ENCODE measurements at places on chromosomes 7 and 10.

DNA sequence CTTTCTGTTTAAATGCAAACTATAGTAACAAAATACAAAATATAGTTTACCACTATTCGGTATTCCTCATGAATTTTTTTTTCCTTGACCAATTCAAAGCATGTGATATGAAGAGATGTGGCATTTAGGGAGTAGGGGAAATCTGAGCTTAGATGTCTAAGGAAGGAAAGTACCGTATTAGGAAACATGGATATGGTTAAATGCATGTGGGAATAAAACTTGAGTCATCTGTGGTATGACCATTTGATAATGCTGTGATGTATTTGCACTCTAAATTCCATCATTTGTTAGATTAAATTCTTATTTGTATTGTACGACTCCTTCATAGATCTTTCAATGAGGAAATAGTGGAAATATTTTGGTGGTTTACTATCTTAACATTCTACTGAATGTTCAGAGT, 19.7 kb downstream of the AHR start:
- no peak for DNase-seq

DNA sequence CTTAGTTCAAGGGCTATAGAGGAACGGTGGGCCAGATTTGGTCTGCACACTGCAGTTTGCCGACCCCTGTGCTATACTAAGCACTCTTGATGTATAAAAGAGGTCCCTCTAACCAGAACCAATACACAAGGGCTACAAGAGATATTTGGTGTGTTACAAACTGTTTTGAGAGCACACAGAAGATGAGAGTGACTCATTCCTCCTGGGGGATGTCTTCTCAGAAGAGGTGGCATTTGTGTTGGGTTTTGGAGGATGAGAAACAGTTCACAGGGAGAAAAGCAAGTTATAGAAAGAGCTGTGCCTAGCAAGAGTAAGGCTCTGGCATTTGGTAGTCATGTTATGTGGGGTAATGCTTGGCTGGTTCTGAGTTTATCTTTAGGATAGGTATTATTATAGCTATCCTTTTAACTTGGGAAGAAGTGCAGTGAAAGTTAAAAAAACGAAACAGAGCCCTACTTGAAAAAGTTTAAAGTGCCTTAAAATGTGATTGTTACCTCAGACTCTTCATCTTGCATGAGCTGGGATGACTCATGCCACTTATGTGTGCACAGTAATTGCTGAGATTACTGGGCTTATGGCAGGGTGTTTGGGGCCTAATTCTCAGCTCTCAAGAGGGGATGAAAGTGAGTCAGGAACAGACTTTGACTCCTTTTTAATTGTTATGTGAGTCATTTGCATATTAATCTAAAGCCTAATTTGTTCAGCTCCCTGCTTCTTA, 160.4 kb downstream of the KIF20B start:
- no peak for DNase-seq

GRCh38 chr7:2758673-2759616, 70.9 kb downstream of the AMZ1 start:
- DNase-seq, result no peak

DNA sequence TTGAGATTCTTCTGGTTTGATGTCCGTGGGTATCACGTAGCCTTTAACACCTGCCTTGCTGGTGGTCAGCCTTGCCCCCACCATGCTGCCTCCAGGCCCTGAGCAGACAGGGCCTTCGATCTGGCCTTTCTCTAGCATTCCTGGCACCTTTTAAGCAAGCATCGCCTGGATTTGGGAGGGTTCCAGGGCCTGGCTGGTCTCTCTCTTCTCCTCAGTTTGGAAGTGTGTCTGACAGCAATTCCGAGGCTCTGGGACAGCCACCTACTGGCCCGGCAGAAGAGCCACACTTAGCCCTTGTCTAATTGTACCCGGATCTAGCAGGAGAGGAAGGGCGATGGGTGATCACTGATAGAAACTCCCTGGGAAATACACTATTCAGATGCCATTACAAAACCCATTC, 441.3 kb upstream of the MKI67 start:
- DNase-seq, result no peak

Data from astrocyte of the cerebellum (primary cell).